A549 treated with ZK216348 at 1 μM for 4 hours (cell line): ENCODE measurements at places on chromosomes 6 and 20. TPM values are rescaled to one million over a fixed set of nuclear protein-coding genes. Genes with fewer than 3 reads are reported as not detected.

PLEKHG1 gene
- total RNA-seq = 0.34 to 1.0 TPM (median 0.43 TPM) in 5 replicates

LY6G6F gene
- total RNA-seq = not detected in 5 replicates

CUTA gene
- 139 to 237 TPM (median 202 TPM) in 5 replicates for total RNA-seq

POLR1H gene
- total RNA-seq = 29.4 to 32.5 TPM (median 31.6 TPM) in 5 replicates

BICRAL gene
- 2.2 to 3.7 TPM (median 3.6 TPM) in 5 replicates for total RNA-seq

ALDH8A1 gene
- 0.13 to 0.33 TPM (median 0.27 TPM) in 5 replicates for total RNA-seq

DYNLRB1 gene
- 220 to 260 TPM (median 236 TPM) in 5 replicates for total RNA-seq

WFDC5 gene
- not detected in 5 replicates for total RNA-seq

SEMG1 gene
- not detected in 5 replicates for total RNA-seq

SFT2D1 gene
- 25.3 to 43.6 TPM (median 41.4 TPM) in 5 replicates for total RNA-seq

PTGIS gene
- total RNA-seq = 0.04 TPM in 1 of 5 replicates, not detected in the others

FKBP5 gene
- 54.6 to 94.6 TPM (median 68.1 TPM) in 5 replicates for total RNA-seq

BACH2 gene
- 0.55 to 0.82 TPM (median 0.69 TPM) in 5 replicates for total RNA-seq

CLPSL1 gene
- not detected in 5 replicates for total RNA-seq

CRISP3 gene
- not detected in 5 replicates for total RNA-seq

OR2B6 gene
- 0.15 to 0.62 TPM in 2 of 5 replicates, not detected in the others for total RNA-seq

STMND1 gene
- total RNA-seq = not detected in 5 replicates

FITM2 gene
- total RNA-seq = 7.2 to 9.6 TPM (median 8.5 TPM) in 5 replicates
